ENCODE measurements at places on chromosomes 12 and 14. TPM values are rescaled to one million over a fixed set of nuclear protein-coding genes. Genes with fewer than 3 reads are reported as not detected.

GALNT9 gene
- 0.14 TPM for total RNA-seq

KLRD1 gene
- total RNA-seq, result under 0.01 TPM

PIWIL1 gene
- total RNA-seq, result not detected

TEAD4 gene
- total RNA-seq, result 6.5 TPM

BRAP gene
- 22.8 TPM for total RNA-seq

CLIP1 gene
- total RNA-seq, result 69.0 TPM

PCED1B gene
- total RNA-seq, result 1.3 TPM

RTL1 gene
- total RNA-seq, result not detected

CCDC177 gene
- under 0.01 TPM for total RNA-seq

CYP27B1 gene
- total RNA-seq, result 0.14 TPM

PTPN6 gene
- total RNA-seq, result under 0.01 TPM

PLCZ1 gene
- total RNA-seq, result not detected

ADAM21 gene
- total RNA-seq, result 0.55 TPM

KRT6C gene
- not detected for total RNA-seq

TEX22 gene
- 0.37 TPM for total RNA-seq

COX8C gene
- not detected for total RNA-seq

PRICKLE1 gene
- total RNA-seq, result 4.3 TPM

LRTM2 gene
- total RNA-seq, result not detected

GLIPR1L1 gene
- total RNA-seq, result not detected

SPTB gene
- total RNA-seq, result 0.14 TPM

KCNK13 gene
- total RNA-seq, result not detected

ACOT6 gene
- total RNA-seq, result not detected

LALBA gene
- total RNA-seq, result not detected

CMA1 gene
- total RNA-seq, result not detected

PLA2G1B gene
- not detected for total RNA-seq

C1R gene
- 197 TPM for total RNA-seq

DENND5B gene
- total RNA-seq, result 6.7 TPM

NEUROD4 gene
- total RNA-seq, result not detected

C14orf39 gene
- not detected for total RNA-seq

ABCC9 gene
- total RNA-seq, result 10.7 TPM

ACVRL1 gene
- total RNA-seq, result 19.8 TPM

OTX2 gene
- not detected for total RNA-seq

RNASE7 gene
- not detected for total RNA-seq

OR4M1 gene
- total RNA-seq, result not detected

CLEC14A gene
- total RNA-seq, result 3.6 TPM

ANO2 gene
- total RNA-seq, result 0.18 TPM

ERBB3 gene
- total RNA-seq, result 0.28 TPM

KLRC3 gene
- not detected for total RNA-seq

TPH2 gene
- not detected for total RNA-seq

SIX6 gene
- not detected for total RNA-seq

FAR2 gene
- 7.3 TPM for total RNA-seq

PROX2 gene
- not detected for total RNA-seq

DAO gene
- not detected for total RNA-seq

TBX5 gene
- total RNA-seq, result 1.3 TPM
